ENCODE measurements at places on chromosomes 3 and 15.

DNA sequence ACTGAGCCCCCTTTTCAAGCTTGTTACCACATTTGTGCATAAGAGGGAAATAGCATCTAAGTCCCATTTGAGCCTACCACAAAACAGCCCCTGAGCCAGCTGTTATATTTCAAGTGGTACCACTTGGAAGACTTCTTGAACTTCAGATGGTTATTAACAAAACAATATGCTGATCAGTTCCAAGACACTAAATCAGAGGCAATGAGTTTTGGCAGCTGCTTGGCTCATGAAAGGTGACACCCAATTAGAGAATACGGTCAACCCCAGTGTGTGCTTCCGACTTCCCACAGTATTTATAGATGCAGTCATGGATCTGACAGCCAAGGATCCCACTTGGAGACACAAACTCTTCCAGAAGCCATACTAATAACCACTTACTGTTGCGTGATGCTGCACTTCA lies 469.6 kb upstream of the PPP2R3A start:
- no peak for DNase-seq

GRCh38 chr3:181741417-181741816 lies 29.7 kb downstream of the SOX2 start:
- DNase-seq: no peak

GRCh38 chr3:190086191-190086590 lies 34.5 kb downstream of the P3H2 start:
- no peak for DNase-seq

DNA sequence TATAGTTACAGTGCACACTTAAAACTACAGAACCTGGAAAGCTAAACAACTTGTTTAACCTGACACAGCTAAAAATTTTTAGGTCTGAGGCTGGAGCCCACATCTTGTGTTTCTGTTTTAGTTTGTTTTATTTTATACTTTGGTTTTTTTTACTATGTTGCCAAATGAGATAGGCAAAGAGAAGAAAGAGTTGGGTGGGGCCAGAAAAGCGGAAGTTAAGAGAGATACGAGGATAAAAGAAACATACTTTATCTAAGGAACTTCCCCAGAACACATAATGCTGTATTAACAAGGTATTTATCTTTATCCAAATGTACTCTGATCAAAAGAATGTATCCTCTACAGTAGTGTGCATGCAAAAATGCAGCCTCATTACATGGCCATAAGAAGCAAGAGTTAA lies 1145.7 kb downstream of the EPHA3 start:
- no peak for DNase-seq

- DNase-seq: no peak
These were observed 101.4 kb downstream of the KLHL25 start for GRCh38 chr15:85693277-85693676.

- DNase-seq: no peak
These were observed 626.5 kb upstream of the DPPA4 start for GRCh38 chr3:109963831-109964230.

DNA sequence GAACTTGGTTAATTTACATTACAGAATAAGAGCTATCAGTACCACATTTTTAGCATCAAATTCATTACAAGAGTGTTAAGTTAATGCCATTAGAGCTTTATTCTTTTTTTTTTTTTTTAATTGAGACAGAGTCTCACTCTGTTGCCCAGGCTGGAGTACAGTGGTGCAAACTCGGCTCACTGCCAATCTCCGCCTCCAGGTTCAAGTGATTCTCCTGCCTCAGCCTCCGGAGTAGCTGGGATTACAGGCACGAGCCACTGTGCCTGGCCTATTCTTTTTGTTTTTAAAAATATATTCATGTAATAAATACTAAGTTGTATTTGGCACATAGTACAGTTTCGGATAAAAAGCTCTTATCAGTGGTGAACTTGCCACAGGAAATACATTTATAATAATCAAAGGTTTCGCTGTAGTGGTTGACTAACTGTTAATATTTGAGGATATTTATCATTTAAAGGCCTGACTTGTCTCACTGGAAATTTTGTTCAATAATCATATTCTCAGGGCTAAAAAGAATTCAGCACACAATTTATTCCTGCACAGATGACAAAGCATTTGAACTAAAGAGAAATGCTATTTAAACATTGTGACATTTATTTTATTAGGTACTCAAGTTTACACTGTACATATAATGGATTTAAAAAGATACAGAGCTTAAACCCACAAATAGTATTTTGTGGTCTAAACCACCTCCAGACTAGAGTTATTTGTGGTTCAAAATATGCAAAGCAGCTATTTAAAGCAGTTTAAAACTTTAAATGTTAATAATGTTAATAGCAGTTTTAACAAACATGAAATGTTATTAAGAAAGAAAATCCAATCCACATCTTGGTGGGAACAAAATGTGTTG lies 6.1 kb upstream of the LEKR1 start:
- no peak for DNase-seq

GRCh38 chr3:153744889-153745288 lies 376.3 kb upstream of the ARHGEF26 start:
- no peak for DNase-seq

DNA sequence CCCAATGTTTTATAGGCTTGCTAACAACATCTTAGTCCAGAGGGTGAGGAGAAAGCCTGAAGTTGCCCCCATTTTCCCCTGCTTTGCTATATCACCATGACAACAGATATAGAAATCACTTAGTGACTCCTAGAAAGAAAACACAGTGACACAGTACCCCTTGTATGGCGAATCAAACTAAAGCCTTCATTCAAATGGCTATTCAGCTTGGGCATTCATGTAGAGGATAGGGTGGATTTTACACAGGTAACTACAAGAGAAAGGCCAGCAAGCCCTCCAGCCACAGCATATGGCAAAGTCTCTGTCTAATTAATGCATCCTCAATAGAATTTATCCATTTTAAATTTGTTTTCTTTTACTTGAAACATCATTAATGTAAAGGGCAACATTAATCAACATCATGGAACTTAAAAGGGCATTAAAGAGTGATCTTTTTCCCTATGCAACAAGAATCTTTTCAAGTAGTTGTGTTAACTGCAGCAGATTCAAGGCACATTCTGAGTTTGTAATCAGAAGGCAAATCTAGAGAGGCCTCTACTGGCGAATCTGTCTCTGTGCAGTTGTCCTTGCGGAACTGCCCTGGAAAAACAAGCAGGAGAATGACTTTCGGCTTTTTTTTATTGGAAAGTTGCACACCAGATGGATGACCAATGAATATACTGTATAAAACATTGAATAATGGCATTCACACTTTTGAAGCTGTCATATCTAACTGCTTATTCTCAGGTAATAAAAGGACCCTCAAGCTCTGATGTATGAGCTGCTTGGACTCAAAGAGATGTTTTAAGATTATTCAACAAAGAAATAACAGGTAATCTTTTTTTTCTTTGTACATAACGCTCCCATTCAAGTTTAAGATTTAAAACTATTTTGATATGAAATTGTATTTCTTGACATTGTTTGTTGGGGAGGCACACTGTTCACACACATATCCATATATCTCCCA lies 621.7 kb upstream of the AGTR1 start:
- DNase-seq: no peak

- no peak for DNase-seq
These were observed at the start of gene C2CD4B for GRCh38 chr15:62165104-62165792. Gene C2CD4B, minus strand, starts transcription at chr15:62165285. Its CDS starts 301 bp downstream, at chr15:62164984.

GRCh38 chr3:29484633-29485032 lies 203.8 kb downstream of the RBMS3 start:
- no peak for DNase-seq

DNA sequence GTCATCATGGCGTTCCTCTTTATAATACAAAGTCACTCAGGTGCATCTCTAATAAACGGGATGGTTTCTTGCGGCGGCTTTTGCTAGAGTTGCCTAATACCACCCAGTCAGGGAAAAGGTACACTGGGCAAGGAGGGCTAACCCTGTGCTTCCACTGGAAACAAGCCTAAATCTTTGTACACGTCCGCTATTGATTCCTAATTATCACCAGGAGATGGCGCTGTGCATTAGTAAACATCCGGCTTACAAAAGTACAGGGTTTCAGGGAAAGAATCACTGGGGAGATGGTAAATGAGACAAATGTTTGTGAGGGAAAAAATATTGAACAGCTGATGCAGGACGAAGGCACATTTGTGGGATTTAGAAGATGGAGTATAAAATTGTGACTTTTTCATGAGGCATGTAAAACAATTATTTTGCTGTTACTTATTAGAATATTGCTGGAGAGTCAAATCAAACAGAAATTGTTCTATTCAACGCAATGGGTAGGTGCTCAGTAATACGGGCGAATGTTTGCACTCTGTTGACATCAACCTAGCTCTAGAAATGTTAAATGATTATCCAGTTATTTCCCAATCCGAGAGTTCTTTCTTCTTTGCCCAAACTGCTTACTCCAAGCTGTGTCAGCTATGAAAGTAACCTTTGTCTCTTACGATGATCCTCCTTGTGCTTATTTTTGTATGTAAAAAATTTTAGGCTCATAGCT lies 50.6 kb downstream of the GMNC start:
- DNase-seq: no peak

GRCh38 chr15:79378394-79379109 lies 53.6 kb upstream of the MINAR1 start:
- no peak for DNase-seq

DNA sequence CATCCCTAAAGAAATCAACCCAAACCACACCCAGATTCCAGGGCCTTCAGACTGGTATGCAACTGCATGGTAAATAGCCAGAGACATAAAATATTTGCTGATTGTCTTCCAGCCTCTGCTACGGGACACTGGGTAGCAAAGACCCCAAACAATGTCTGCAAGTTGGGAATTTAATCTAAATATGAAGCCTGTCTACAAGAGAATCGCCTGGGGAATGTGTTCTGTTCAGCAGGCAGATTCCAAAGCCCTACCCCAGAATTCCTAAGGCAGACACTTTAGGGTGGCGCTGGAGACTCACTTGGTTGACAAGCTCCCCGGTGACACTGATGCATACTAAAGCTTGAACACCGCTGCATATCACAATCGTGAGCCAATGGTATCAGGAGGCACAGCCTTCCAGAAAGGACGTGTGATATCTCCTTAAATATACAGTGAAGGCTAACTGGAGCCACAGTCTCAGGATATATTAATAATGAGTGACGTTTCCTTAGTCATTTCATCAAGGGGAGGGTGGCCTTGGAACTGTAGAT lies 684.1 kb downstream of the NTRK3 start:
- DNase-seq: no peak

DNA sequence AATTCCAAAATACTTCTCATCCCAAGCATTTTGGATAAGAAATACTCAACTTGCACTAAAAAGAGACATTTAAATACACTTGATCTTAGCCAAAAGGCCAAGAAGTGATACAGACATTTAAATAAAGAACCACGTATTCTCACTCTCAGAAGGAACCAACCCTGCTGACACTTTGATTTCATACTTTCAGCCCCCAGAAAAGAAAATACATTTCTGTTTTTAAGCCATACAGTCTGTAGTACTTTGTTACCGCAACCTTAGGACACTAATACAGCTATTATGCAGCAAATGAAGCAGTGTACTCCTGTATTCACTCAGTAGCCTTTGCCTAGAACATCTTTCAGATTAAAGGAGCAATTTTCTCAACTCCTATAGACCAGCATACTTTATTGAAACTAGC lies 86.7 kb downstream of the TBC1D5 start:
- DNase-seq: no peak

DNA sequence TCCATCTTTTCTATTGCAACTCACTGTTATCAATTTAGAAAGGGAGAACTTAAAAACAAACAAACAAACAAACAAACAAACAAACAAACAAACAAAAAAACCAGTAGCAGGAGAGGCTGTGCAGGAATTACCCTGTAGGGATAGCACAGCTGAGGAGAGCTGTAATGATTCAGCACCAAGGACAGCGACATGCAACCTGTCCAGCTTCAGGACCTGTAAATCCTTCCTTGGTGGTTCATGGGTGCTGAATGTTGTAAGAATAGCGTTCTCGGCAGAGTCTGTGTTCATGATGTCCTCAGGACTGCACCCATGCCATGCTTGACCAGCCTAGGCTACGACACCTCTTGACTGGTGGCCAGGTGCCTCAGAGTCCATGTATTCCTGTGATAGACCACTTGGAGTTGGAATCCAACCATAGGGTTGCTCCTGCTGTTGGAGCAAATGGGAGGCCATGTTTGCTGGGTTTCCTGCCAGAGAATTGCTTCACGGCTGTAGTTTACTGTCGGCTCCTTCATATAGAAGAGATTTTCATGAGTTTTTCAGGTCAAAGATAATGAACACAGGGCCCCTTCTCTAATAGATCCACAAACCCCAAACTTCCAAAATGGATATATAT lies 65.9 kb downstream of the CACNA2D3 start:
- no peak for DNase-seq

DNA sequence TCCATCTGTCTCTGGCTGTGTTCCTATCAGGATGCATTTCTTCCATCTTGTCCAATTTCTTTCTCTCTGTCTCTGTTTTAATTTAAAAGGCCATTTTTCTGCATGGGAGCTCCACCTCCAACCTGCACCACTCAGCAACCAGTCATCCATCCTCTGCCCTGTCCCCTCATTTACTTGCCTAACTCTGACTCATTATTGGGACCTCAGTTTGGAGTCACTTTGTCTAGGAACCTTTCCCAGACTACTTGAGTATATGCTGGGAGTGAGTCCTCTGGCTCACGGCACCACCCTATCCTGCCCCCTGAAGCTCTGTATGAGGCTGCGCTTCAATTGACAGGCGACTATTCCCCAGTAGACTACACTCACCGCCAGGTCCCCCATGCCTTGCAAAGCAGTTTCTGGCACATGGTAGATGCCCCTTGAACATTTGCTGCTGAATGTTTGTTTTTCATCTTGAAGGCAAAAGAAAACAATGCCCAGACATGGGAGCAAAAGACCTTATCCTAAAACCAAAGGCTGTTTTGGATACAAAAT lies 513.3 kb upstream of the CFAP20DC start:
- DNase-seq: no peak

DNA sequence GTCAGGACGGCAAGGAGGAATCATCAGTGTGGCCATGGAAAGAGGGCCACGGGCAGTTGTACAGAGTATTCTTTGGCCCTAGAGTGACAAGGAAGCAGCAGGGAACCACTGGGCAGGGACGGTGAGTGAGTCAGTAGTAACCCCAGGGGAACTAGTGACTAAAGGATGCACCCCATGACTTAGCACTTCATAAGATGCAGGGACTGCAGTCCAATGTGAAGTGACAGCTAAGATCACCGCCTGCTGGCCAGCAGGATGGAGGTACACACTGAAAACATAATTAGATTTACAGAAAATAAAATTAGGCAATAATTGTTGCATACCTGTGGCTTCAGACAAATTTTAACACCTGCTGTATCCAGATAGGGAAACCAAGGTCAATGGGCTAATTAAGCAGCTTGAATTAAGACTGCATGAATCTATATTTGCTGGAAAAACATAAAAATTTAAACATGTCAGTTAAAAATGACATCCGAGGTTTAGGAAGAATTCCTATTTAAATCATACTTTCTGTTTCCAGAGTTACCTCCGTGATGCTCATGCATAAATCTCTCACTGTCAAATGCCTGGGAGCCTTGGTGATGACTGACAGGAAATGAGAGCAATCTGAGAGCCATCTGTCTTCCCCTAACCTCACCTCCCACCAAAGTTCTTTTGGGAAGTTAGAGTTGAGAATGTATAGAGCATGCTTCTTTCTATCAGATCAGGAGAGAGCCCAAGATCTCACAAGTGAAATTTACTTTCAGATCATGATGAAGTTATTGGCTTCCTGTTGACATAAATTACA lies 56.5 kb downstream of the DCLK3 start:
- no peak for DNase-seq

- no peak for DNase-seq
These were observed 450.9 kb upstream of the THRB start for GRCh38 chr3:24945563-24945962.
